T-helper 2 cell (primary cell): ENCODE measurements at places on chromosomes 4 and X.

DNA sequence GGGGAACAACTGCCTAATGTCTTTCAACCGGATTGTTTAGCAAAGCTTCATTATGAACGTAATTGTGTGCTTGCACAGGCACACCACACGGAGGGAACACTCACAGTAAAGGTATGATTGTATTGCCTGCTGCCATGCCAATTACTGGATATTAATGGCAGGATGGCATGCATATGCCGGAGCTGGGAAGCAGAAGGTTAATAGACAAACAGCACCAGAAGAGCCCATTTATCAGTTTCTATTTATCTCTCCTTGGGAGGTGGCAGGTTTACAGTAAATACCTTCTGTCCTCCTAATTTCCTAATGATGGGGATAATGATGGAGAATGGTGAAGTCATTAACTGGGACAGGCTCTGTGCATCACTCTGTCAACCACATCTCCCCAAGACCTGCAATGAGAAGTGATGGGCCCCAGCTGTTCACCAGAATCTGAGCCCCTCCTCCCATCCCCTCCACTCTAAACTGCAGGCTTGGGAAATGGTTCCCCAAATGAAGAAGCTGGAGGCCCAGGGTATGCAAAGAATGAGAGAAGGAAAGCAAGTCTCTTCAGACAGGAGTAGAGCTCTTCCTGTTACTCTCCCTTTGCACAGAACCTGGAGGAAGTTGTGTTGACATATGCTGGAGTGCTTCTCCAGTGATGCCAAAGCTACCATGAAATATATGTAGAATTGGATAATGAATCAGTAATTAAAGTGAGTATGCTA is 160.8 kb downstream of the NAA11 start:
- no peak for DNase-seq

GRCh38 chr4:55967376-55967775 is 18.6 kb downstream of the CEP135 start:
- no peak for DNase-seq

GRCh38 chrX:65635378-65635777 is 32.1 kb upstream of the MSN start:
- DNase-seq: no peak

GRCh38 chr4:128538111-128538882 is 250.7 kb upstream of the PGRMC2 start:
- DNase-seq: no peak

- DNase-seq: no peak
Measured at GRCh38 chr4:147332091-147332490, 148.8 kb upstream of the EDNRA start.

GRCh38 chr4:101540336-101540735 is 193.0 kb upstream of the PPP3CA start:
- DNase-seq: no peak

- no peak for DNase-seq
Measured at GRCh38 chr4:124417371-124417770, 295.2 kb downstream of the ANKRD50 start.

GRCh38 chr4:101419336-101420135 is 72.2 kb upstream of the PPP3CA start:
- DNase-seq: peak; percentile 7

- DNase-seq: no peak
Measured at GRCh38 chr4:35189988-35190613, 1054.2 kb downstream of the ARAP2 start.

DNA sequence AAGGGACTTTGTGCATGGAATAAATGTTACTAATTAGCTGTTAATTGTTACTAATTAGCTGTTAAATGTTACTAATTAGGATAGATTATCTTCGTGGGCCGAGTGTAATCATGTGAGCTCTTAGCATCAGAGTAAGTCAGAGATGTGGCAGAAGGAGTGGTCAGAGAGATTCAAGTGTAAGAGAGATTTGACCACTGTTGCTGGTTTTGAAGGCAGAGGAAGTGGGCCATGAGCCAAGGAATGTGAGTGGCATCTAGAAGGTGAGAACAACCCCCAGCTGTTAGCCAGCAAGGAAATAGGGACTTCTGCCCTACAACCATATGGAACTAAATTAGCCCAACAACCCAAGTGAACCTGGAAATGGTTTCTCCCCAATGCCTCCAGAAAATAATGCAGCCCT is 28.2 kb downstream of the ODAPH start:
- DNase-seq: no peak
